ENCODE measurements at places on chromosomes 16 and 17. TPM values are rescaled to one million over a fixed set of nuclear protein-coding genes. Genes with fewer than 3 reads are reported as not detected.

The SPSB3 gene
- total RNA-seq = 38.5 TPM

The TMEM238L gene
- total RNA-seq = not detected

The KCNAB3 gene
- 0.27 TPM for total RNA-seq

The PPP1R1B gene
- total RNA-seq = not detected

The CDRT15L2 gene
- total RNA-seq = not detected

The KRTAP4-3 gene
- total RNA-seq = not detected

The C1QTNF1 gene
- 2.6 TPM for total RNA-seq

The SMIM22 gene
- total RNA-seq = not detected

The MED31 gene
- total RNA-seq = 12.9 TPM

The ZDHHC1 gene
- total RNA-seq = 6.0 TPM

The EME2 gene
- 11.7 TPM for total RNA-seq

The C17orf50 gene
- not detected for total RNA-seq

The GDPD1 gene
- 2.5 TPM for total RNA-seq

The CCL7 gene
- total RNA-seq = not detected

The ZG16B gene
- 0.09 TPM for total RNA-seq

The SHISA9 gene
- not detected for total RNA-seq

The TNFRSF17 gene
- total RNA-seq = not detected

The CCL13 gene
- not detected for total RNA-seq

The TEX19 gene
- under 0.01 TPM for total RNA-seq

The C16orf92 gene
- not detected for total RNA-seq

The TXNL4B gene
- total RNA-seq = 6.7 TPM

The HAP1 gene
- 0.28 TPM for total RNA-seq

The ABCA9 gene
- total RNA-seq = 2.4 TPM

The SLC5A11 gene
- 0.27 TPM for total RNA-seq

All from endothelial cell of coronary artery (primary cell).